ENCODE measurements at places on chromosomes 12 and 14.

- DNase-seq: no peak
Measured at GRCh38 chr12:12759234-12759915, 26.1 kb upstream of the APOLD1 start.

DNA sequence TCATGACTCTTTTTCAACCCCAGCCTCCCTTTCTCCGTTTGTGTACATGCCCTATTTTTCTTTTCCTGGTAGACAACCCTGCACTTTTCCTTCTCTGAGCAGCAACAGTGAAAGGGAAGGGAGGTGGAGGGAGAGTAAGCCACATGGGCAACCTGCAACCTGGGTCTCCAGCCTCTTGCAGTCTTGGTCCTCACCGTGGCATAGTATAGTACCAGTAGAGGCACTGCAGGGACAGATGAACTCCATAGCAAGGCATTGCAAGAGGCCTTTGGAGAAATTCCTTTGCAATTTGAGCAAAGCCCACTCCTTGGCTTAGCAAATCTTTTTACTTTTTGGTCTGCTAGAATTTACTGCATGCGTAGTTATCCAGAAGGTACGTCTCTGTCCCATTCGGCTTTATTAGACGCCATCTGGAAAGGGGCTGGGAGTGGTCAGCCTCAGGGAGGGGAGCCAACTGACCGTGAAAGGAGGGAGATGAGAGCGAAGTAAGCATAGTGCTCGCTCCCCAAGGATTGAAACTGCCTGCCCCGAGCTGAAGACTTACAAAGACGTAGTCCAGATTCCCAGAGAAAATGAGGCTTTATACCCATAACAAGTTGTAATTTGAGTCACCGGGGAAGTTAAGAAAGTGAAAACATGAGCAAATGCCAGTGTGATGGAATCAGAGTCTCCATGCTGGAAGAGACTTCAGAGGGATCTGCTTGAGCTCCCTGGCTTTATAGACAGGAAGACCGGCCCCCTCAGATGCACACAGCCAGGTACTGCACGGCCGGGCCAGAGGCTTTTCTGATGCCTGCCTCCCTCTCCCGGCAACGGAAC is 332.0 kb downstream of the CACNA1C start:
- DNase-seq: no peak

GRCh38 chr14:50056435-50056834 is 59.9 kb downstream of the VCPKMT start:
- no peak for DNase-seq

DNA sequence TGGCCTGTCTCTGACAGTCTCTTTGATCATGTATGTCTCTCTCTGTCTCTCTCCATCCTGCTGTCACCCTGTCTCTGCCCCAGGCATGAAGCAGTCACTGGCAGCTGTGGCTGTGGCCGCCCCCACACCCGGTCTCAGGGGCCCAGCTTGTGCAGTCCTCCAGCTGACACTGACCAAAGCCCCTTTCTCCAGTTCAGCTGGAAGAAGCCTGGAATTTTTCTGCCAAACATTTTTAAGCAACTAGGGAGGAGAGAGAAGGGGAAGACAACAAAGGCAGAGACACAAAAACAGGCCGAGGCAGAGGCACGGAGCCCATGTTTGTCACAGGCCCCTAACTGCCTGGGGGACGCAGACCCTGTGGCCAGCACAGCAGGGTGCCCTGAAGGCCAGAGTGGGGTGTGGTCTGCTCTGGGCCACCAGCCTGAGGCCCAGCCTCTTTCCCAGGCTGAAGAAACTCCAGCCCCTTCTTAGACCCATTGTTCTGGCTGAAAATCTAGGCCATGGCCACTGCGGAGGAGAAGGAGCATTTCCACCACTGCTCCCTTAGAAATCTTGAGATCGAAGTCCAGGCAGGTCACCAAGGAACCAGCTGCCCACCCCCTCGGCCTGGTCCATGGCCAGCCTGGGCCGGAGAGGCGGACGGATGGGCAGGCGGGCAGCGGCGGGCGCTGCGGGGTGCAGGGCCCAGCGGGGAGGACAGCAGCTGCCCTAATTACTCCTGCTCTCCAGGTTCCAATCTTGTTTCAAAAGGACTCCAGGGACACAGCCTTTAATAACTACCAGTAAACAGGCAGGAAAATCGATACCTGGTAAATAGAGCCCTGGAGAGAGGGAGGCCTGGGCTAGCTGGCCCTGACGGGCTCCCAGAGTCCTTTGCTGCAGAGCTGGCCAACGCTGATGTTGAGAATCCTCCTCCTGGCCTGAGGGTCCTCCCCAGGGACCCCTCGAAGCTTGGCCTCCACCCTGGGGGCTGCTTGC is 14.9 kb downstream of the DTX1 start:
- DNase-seq: no peak

DNA sequence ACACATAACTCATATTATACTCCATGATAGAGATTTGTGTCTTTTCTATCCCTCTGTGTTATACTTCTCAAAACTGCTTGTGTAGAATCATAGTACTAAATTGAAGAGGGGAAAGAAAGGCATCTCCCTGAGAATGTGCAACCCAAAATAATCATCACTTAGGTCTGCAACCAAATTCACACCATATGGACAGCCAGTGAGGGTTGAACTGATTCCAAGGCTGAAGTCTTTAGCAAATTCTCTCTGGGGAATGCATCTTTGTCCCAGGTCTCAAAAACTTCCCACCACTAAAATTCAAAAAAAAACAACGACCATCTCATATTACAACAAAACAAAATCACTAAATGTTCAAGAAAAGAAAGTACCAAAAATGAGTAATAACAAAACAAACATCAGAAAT is 11.0 kb downstream of the ZFC3H1 start:
- DNase-seq: no peak

- DNase-seq: peak; percentile 92
Measured at GRCh38 chr12:120583478-120584030, 2.4 kb upstream of the POP5 start.

GRCh38 chr12:75708802-75709201 is 197.4 kb upstream of the KRR1 start:
- no peak for DNase-seq

GRCh38 chr12:76299536-76300296 is 48.5 kb downstream of the BBS10 start:
- DNase-seq: no peak

DNA sequence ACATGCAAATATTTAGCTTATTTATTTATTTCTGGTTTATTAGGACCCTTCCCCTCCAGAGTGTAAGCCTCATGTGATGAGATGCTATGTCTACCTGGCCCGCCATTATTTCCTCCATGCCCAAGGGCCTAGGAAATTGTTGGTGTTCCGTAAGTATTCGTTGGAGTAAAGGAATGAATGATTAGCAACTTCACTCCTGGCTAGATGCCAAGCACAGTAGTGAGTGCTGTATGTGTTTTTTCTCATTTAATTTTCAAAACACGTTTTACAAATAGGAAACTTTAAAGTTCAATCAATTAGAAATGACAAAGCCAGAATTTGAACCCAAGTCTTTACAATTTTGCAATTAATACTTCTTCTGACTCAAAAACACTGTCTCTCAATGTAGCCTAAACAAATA is 253.8 kb downstream of the BCAT1 start:
- no peak for DNase-seq

GRCh38 chr14:104437703-104438102 is 141.9 kb upstream of the C14orf180 start:
- DNase-seq: no peak

- DNase-seq: no peak
Measured at GRCh38 chr12:94206886-94207285, 58.5 kb downstream of the PLXNC1 start.

Measured in stimulated activated naive CD8-positive, alpha-beta T cell treated with anti-CD3 and anti-CD28 coated beads, Interleukin-15, Interleukin-2, amounts not matched to agents 100 U/mL and 50 U/mL, for 24 hours (primary cell).